ENCODE measurements at places on chromosomes 3 and 15. TPM values are rescaled to one million over a fixed set of nuclear protein-coding genes. Genes with fewer than 3 reads are reported as not detected.

Gene FETUB
- total RNA-seq, result not detected

DNA sequence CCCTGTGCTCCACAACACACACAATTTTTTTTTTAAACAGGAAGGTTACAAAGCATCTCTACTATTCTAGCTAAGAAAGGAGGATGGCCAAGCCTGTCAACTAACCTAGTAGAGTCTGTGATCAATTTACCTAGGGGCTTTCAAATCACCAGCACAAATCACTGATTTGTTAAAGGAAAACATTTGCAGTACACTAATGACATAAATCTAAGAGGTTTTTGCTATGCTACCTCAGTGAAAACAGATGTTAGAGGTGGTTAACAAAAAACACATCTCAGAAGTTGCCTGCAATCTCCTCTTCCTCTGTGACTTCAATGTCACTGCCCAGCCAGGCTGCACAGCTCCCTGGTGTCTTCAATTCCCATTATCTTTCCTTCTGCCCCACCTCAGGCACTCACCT lies 72.0 kb downstream of the RAD18 start:
- DNase-seq, result no peak

DNA sequence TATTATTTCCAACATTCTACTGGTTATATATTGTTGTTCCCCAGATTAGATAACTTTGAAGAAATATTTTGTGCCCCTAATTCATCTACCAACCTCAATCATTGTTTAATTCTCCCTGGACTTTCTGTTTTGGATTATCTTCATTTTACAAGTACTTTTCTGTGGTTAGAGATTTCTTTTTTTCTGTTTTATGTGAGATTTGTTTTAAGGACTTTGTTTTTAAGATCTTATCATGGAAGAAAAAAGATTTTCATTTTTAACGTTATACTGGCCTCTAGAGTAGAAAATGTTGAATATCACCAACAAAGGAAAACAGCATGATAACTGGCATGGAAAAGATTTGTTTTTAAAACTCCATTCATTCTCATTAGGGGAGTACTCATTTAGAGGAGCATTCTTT lies 210.9 kb upstream of the KCNMB2 start:
- DNase-seq, result no peak

DNA sequence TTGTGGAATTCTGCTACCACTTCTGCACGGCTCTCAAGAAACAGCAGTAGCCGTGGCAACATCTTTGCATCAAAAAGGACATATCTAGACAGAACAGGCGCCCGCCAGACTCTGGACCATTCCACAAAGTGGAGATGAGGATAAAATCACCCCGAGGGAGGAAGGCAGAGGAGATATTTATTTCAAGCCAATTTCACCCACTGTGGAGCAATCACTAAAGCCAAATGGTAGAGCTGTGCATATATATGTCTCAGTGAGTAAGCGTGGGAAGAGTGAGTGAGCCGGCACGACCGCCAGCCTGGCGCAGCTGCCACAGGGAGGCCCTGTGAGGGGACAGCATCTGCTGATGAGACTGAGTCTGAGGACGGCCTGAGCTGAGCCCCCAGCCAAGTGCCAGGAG lies 111.3 kb downstream of the MEGF11 start:
- no peak for DNase-seq

Gene ADGRG7
- not detected for total RNA-seq

- no peak for DNase-seq
Observed at GRCh38 chr15:74006774-74007639, 12.5 kb downstream of the PML start.

DNA sequence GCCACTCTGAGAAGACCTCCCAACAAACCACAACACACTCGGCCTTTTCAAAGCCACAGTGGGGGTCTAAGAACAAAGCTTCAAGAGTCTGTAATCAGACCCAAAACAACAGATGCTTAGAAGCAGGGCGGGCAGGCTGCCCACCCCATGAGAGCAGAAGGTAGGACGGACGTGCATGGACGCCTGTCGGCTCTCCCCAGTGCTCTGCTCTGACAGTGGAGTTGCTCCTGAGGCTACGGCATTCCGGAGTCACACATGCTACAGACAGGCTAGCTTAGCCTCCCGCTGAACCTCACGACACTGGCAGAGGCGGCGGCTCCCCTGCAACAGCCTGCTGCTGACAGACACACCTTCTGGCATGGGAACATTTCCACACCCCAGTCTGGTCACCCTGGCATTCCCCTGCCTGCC lies 33.5 kb downstream of the SLCO2A1 start:
- no peak for DNase-seq

GRCh38 chr3:47475029-47475569 lies 642 bp downstream of the SCAP start:
- no peak for DNase-seq

GRCh38 chr3:1380926-1381646 lies 288.3 kb downstream of the CNTN6 start:
- no peak for DNase-seq

GRCh38 chr3:169387751-169388696 lies 275.5 kb downstream of the MECOM start:
- DNase-seq, result no peak

All from activated naive CD8-positive, alpha-beta T cell treated with anti-CD3 and anti-CD28 coated beads for 36 hours (primary cell).